GM12864 (cell line): ENCODE measurements at places on chromosomes 11 and 22.

- no peak for DNase-seq
Observed at GRCh38 chr11:128903248-128904061, 12.3 kb downstream of the KCNJ5 start.

GRCh38 chr11:37710031-37710430, 1112.0 kb upstream of the RAG2 start:
- no peak for DNase-seq

DNA sequence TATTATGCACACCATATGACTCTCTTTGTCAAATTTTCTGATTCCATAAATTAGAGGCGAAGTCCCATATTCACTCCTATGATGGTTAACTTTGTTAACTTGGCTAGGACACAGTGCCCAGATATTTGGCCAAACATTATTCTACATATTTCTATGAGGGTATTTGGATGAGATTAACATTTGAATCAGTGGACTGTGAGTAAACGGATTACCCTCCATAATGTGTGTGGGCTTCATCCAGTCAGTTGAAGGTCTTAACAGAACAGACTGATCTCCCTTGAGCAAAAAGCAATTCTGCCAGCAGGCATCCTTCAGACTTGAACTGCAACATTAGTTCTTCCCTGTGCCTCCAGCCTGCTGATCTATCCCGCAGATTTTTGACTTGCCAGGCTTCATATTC, 69.9 kb downstream of the FZD4 start:
- DNase-seq = no peak

DNA sequence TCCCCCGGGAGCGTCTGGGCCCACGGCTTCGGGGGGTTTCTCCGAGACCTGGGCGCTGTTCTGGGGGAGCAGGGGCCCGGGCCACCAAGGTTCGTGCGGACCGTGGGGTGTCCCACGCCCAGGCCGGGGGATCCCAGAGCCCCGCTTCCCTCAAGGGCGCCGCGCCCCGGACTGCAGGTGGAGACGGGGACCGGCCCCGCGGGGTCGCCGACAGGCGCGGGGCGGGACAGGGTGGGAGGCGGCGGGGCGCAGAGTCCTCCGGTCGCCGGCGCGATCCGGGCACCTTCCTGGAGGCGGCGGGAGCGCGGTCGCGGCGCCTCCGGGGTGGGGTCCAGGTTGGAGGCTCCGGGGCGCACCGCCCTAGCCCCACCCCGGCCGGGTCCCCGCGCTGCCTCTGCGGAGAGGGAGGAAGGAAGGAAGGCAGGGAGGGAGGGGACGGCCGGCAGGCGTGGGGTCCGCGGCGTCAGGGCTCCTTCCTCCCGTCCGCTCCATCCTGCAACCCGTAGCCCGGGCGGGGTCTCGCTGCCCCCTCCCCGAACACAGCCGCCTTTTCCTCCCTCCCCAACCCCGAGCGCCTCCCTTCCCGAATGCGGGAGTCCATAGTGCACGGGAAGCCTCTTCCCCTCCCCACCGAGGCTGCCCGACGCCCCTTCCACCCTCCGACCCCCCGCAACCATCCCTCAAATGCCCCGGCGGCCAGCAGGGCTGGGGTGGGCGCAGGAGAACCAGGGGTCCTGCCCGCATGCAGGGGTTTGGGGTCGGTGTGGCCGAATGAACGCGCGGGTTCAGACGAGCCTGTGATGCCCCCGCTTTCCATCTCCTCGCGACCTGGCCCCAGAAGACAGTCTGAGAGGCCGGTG, 4.3 kb upstream of the ZBED4 start:
- no peak for DNase-seq

DNA sequence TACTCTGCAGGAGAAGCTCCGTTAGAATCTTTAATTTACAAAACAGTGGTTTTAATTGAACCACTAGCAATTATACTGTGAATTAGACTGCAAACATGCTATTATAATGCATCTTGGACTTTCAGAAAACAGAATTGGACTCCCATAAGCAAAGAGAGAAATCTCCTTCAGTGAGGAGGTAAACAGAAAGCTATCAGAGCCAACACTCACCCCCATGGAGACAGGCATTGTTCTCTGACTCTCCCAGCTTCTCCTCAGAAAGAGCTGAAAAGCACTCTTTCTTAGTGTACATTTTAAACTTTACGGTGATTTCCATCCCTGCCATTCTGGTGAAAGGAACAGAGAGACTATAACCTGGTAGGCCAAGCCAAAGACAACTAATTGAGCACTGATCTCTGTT, 176.9 kb downstream of the GRIA4 start:
- DNase-seq = no peak

DNA sequence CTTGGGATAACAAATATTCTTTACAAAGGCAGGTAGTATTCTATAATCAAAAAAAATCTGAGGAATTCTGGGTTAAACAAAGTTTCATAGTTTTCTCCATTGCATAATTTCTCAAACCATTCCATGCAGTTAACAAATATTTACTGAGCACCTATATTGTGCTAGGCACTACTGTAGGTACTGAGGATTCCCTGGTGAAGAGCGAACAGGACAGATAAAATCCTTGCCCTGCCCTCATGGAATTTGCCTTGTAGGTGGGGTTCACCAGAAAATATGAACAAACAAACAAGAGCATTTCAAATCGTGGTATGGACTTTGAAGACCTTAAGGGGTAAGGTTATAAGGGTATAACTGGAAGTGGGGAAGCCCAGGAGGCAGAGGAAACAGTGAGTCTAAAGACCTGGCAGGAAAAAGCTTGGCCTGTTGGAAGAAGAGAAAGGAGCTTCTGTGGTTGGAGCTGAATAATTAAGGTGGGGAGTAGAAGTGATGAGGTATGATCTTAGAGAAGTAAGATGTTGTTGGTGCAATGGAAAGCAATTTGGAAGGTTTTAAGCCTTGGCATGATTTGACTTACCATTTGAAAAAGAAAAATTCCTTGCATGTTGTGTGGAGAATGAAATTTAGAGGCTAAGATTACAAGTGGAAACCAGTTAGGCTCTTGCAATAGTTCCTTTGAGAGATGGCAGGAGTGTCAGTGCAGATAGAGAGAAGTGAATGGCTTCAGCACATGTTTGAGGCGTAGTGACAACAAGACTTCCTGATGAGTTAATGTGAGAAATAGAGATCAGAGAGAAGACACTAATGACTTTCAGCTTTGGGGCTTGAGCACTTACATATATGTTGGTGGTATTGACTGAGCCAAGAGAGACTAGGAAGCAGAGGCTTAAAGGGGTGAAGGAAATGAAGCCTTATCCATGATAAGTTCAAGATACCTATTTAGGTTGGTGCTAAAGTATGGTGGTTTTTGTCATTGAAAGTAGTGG, 55.7 kb upstream of the PICALM start:
- no peak for DNase-seq

DNA sequence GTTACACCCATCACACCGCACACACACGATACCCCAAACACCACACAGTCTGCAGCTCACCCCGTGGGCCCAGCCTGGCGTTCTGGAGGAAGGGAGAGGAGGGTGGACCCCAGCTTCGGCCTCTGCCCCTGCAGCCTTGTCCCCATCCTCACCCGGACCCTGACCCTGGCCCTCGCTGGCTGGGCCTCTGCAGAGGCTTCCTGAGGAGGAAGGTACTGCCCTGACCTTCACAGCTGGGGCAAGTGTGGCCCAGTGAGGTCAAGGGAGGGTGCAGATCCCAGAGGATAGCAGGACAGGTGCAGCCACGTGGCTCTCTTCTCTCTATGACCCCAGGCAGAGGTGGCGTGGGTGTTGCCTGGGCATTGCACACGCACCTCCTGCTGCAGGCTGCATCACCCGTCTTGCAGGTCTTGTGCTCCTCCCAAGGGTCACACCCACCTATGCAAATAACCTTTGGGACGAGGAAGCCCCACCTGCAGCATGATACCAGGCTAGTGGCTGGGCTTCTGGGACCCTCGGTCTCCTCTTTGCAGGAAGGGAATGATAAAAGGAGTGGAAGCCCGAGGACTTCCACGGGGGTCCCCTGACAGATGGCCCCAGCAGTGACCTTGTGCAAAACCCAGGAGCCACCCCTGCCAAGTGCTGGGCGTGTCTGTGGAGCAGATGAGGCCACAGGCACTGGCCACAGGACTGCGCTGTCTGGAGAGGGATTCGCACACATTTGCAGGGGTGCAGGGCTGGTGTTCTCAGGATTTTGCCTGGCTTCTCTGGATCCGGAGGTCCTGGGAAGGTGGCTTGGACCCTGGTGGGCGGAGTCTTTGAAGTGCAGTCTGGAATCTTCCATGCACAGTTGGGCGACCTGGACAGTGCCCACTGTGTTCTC, 1241.5 kb downstream of the BRD1 start:
- DNase-seq = no peak

DNA sequence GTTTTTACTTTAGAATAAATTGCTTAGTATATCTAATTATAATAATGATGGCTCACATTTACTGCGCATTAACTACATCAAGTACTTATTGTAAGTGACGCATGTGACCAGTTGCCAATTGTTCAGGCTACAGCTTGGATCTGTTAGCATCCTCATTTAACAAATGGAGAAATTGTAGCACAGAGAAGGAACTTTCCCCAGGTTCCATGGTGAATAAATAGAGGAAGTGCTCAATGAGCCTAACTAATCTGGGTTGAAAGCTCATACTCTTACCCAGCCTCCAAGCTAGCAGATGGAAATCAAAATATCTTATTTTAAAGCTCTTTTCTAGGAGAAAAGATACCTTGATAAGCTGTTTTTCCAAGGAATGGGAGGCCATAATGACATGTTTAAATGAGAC, 19.8 kb downstream of the MMP27 start:
- no peak for DNase-seq

- DNase-seq = no peak
Observed at GRCh38 chr22:50672471-50673230, at the start of gene SHANK3. Gene SHANK3 (plus strand): TSS chr22:50672823.

DNA sequence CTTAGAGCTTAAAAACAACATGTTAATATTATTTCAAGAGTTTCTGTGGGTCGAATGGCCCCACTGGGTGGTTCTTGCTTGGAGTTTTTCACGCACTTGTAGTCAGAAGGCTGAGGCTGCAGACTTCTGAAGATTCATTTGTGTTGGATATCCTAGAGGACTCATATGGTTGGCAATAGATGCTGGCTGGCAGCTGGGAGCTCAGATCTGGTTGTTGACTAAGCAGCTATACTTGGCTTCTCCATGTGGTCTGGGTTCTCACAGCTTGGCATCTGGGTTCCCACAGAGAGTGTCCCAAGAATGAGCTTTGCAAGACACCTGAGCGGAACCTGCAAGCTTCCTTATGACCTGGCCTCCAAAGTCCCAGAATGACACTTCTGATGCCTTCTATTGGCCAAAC, 163.9 kb upstream of the ZC3H12C start:
- DNase-seq = no peak
